GM12892 (cell line): ENCODE measurements at places on chromosomes 5 and 9.

- no peak for DNase-seq
Measured at GRCh38 chr5:77644371-77645157, 6.1 kb upstream of the OTP start.

DNA sequence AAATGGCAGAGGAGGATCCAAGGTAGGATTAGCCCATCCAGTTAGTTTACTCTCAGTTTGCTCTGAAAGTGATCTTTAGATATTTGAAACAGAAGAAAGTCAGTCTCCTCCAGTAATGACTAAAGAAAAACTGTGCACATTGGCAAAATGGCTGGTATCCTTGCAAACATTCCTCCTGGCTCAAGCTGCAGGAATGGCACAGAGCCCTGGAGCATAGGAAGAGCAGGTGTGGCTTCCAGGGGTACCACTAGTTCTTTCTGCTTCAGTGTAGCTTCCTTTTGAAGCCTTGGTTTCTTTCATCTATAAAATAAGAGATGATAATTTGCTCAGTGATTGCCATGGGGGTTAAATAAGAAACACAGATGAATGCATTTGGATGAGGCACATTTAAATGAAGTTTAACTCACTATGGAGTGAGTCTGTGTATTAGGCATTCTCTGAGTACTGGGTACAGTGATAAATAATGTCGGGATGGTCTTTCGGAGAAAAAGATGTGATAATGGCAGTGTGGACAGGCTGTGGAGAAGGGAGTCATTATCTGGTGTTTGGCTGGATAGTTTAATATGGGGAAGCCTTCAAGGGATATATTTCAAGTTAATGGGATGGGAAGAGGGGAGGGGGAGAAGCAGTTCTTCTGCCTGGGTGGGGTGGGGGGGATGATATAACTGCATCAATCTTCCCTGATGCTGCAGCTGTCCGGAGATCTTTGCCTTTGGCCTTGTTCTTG lies 217.3 kb upstream of the KLF4 start:
- no peak for DNase-seq

GRCh38 chr9:5978523-5978922 lies 36.9 kb downstream of the RANBP6 start:
- no peak for DNase-seq

DNA sequence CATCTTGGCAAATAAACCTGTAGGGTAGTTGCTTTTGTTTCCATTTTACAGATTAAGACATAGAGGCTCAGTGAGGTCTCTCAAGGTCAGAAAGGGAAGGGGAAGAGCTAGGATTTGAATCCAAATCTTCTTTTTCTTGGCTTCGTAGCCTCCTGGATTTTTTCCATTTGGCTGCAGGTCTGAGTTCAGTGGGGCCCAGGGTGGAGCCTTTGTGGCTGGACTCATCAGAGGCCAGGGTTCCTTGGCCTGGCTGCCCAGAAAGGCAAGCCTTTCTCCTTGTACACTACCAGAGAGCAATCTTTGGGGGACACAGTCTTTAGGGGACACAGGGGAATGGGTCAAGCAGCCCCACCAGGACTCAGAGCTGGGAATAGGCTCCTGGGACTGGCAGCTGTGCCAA lies 10.5 kb upstream of the TRAF1 start:
- DNase-seq = no peak

DNA sequence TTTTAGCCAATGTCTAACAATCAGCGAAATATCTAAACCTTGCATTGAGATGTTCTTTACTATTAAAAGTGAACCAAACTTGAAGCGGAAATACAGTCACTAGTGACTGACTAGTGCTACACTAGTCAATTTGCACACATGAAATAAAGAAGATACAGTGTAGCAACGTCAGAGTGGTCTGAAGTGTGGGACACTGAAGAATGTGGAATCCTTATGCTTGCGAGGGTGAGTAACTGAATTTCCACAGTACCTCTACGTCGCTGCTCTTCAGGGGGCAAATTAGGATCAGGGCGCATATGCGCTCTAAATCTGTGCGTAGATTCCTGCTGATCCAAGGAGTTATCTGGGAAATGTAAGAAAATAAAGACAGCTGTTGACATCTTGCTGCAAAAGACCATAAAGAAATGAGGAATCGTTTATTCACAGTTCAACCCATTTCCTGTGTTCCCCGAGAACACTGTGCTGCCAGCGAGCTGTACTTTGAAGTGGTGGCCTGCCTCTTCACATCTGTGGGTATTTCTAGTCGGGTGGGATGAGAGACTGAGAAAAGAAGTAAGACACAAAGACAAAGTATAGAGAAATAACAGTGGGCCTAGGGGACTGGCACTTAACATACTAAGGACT lies 39.8 kb upstream of the FLT4 start:
- DNase-seq = no peak
